Omental fat pad (tissue), 4 donors: ENCODE measurements at places on chromosomes 4 and X. TPM values are rescaled to one million over a fixed set of nuclear protein-coding genes. Genes with fewer than 3 reads are reported as not detected.

GRCh38 chr4:69057620-69058409 lies 38.5 kb upstream of the UGT2B7 start:
- no peak for DNase-seq

DNA sequence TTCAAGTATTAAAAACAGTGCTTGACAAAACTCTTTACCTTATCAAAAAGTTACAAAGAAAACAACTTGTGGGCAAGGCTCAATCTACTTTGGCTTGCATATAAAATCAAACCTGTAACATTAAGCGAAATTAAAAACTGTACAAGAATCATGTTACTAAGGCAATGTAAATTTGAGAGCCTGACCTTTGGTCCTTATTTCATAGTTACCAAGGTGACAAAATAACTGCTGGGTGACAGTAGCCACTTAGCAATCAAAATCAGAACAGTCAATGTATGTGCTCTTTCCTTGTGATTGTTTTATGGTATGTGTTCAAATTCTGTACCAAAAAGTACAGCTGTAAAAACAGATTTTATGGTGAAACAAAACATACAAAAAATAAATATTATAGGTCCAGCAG lies 204.0 kb downstream of the RASL11B start:
- no peak for DNase-seq

DNA sequence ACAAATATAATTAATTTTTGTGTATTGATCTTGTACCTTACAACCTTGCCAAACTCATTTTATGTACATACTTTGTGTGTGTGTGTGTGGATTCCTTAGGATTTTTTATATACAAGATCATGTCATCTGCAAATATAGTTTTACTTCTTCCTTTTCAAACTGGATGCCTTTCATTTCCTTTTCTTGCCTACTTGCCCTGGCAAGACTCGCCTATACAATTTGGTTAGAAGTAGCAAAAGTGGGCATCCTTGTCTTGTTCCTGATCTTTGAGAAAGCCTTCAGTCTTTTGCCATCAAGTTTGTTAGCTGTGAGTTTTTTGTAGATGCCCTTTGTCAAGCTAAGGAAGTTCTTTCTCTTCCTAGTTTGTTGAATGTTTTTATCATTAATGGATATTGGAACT lies 30.5 kb downstream of the RUFY3 start:
- DNase-seq, result no peak

DNA sequence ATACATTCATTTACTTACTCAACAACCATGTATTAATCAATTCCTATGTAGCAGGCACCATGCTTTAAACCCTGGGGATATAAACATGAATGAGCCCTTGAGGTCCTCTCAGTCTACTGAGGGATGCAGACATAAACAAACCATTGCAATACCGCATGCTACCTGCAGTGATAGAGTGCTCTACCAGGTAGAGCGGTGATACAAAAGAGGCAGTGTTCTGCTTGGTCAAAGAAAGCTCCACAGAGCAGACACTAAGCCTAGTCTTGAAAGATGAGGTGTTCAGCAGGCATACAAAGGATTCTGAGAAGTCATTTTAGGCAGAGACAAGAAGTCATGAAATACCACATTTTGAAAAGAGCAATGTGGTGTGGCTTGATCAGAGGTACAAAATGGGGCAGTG lies 26.9 kb upstream of the AMOT start:
- DNase-seq, result no peak

DNA sequence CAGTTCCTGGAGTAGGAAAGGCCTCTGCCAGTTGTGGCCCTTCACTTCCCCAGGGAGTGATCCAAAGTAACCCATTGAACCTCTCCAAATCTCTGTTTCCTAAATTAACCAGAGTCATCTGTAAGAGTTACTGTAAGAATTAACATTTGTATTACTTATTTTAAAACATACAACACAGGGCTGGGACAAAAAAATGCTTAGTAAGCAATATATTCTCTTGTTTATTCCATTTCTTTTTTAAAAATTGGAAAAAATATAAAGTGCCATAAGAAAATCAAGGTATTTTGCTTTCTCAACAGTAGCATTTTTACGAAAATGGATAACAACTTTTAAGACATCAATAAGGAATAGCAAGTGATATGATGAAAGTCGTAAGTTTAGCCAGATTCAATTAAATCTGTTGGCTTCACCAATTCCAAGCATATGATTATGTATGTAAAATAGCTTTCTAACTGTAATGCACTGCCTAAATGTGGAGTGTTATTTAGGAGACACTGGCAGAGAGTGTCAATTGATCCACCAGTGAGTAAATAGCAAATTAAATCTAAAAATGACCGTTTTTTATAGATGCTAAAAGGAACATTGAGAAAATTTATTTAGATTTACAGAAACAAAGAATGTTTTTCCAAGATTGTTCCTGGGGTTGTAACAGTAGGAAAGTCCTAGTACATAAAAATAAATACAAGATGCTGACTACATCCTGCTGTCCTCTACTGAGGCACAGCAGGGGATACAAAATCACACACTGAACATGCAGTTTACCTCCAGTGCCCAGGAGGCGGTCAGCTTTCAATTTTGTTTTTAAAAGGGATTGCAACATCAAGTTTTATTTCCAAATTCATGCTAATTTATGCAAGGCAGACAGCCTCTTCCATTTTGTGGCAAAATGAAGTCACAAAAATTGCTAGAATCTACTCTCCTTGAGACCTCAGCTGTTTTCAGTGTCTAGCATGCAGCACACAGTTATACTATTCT lies 53.7 kb downstream of the GPM6A start:
- DNase-seq, result no peak

DNA sequence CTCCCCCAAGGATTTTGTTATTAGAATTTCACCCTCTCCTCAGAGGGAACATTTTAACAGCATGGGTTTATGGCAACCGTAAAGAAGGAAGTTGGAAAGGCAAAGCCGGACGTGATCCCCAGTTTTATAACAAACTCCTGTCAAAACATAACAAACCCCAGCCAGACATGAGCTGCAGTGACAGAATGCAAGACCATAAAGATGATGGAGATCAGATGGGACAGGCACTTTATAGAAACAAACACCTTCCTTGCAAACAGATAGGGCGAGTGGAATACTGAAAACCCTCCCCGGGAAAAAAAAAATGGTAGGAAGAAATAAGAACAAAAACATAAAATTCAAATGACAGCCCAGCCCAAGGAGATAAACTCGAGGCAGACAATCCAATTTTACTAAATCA lies 281.4 kb downstream of the LDB2 start:
- DNase-seq, result no peak

GRCh38 chrX:70769659-70770227 lies 138.8 kb downstream of the TEX11 start:
- DNase-seq, result no peak

- no peak for DNase-seq
These were observed 208.1 kb upstream of the ADGRL3 start for GRCh38 chr4:60992037-60992436.

GRCh38 chrX:133586443-133586842 lies 171.2 kb upstream of the GPC4 start:
- no peak for DNase-seq

GRCh38 chr4:162497564-162498167 lies 333.9 kb upstream of the FSTL5 start:
- no peak for DNase-seq

- DNase-seq, result no peak
These were observed 106.0 kb upstream of the NDST4 start for GRCh38 chr4:115219315-115219860.

DNA sequence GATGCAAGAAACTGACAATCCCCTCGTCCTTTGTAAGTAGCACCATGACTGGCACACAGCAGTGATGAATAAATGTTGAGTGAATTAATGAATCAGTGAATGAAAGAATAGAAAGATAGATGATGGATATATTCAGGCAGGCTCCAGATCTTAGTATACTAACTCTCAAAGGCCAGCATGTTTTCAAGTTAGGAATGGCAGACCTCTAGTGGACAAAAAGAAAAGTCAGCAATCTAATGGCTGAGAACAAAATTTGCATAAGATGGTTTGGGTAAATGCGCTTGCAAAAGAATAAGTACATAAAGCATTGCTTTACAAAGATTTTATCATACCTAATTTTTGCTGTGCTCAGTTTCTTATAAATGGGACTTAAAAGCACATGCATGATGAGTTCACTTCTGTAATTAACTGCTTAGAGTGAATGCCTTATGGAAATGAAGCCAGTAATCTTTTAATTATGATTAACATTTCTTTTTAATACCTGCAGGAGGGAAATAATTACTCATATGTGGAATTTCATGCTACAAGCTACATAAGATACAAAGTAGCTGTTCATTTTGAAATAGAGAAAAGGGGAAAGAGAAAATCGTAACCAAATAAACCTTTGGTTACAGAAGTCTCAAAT lies 126.9 kb upstream of the GPRIN3 start:
- no peak for DNase-seq

- DNase-seq, result no peak
These were observed 133.8 kb downstream of the PALLD start for GRCh38 chr4:168630445-168631187.

DNA sequence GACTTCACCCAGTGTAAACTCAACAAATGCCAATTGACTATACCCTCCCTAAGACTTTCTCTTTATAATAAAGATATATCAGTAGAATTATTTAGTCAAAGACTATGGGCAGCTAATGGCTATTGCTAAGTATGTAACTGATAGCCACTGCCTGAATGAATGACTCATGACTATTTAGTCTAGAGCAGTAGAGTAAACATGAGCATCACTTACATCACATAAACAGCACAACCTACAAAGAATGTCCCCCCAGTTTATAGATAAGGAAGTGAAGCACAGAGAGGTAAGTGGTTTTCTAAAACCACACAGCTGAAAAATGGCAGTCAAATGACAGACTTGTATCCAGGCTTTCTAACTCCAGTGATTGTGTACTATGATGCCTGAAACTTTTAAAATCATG lies 507.0 kb downstream of the PPARGC1A start:
- DNase-seq, result no peak

GRCh38 chr4:181687116-181687515 lies 556.1 kb upstream of the TENM3 start:
- DNase-seq, result no peak

- no peak for DNase-seq
These were observed 297.9 kb downstream of the GPM6A start for GRCh38 chr4:175514174-175514573.

DNA sequence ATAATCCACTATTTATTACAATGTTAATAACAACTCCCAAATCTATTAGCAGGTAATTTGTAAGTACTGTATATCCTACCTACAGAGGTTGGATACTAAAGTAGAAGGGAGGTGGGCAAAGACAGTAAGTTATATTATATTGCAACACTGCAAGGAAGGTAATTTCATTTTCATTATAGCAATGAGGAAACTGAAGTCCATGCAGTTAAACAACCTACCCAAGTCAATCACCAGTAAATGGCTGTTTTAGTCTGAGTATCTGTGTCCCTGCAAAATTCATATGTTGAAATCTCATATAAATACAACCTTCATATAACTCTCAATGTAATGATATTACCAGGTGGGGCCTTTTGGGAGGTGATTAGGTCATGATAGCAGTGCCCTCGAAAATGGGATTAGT lies 114.4 kb downstream of the SCLT1 start:
- DNase-seq, result no peak

- DNase-seq, result no peak
These were observed 29.2 kb downstream of the QDPR start for GRCh38 chr4:17482716-17483115.

DNA sequence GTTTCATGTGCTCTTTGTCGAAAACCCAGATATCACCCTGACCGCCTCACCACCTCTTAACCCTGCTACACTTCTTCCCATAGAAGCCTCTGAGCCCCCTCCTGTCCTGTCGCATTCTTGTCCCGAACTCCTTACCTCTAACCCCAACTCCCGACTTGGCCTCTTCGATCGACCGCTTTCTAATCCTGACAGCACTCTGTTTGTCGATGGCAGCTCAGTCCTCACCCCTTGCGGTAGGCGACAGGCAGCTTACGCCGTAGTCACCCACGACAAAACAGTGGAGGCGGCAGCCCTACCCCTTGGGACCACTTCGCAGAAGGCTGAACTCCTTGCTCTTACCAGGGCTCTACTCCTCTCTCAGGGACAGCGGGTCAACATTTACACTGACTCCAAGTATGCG lies 961.7 kb downstream of the RPA4 start:
- DNase-seq, result no peak

DNA sequence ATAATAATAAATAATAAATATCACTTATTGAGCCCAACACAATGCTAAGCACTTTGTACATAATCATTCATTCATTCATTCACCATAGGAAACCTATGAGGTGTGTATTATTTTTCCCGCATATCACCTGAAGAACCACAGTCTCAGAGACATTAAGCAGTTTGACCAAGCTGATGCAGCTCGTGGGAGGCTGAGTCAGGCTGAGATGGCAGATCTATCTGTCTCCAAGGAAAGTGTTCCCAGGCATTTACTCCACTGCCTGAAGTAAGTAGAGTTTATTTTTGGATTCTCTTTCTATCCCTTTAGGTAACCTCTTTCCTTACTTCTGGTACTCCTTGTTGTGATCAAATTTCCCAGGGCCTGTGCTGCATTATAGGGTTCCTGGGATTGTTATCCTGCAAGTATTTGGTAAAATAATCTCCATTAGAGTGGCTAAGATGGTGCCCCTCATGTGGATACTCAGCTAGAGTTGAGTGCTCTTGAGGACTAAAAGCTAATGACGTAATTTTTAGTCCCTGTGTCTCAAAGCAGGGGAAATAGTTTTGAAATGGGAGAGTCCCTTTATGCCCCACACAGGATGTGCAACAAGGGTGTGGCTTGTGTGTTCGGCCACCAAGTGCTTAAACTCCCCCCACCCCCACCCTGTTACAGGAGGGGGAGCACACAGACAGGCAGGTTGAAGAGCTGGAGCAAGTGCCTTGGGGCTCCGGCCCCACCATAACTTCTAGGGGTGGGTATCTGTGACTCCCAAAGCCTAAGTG lies 467.0 kb downstream of the STIM2 start:
- DNase-seq, result no peak

DNA sequence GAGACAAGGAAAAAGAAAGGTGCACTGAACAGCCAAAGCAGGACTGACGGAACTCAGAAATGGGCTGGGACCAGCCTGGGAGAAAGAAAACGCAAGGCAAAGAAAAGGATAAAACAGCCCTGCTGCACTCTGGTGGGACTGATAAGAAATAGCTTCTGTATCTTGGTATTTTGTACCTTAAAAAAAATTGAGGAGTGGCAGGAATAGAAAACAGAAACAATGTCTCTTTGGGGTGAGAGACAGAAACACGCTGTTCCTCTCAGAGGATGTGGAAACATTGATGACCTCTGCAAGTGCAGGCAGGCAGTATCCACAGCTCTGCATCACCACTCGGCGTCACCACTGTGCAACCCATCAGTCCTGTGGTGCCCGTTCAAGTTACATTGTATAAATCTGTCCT lies 152.5 kb upstream of the SPRY1 start:
- no peak for DNase-seq

MAN2B2 gene
- total RNA-seq, result 21.2 TPM

KLF3 gene
- total RNA-seq, result 47.3 TPM

FRMD7 gene
- not detected for total RNA-seq

GABRE gene
- 106 TPM for total RNA-seq

TRIML2 gene
- total RNA-seq, result not detected

PPEF2 gene
- not detected for total RNA-seq

BCORL1 gene
- 5.4 TPM for total RNA-seq
